ENCODE measurements at places on chromosomes 2 and 18.

DNA sequence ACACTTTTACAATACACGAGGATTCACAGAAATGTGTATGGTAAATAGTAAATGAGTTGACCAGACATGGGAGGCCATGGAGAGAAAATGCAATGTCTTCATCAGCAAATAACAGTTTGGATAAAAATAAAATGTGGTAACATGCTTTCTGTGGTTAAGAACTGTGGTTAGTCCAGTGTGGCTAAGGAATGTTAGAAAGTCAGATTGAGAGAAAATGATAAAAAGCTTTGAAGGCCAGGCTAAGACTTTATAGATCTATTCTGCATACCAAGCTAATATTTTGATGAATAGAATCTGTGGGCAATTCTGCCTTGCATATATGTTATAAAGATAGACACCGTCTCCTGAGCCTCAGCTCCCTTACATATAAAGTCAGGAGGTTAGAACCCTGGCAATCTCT, 215.9 kb downstream of the SOX11 start:
- no peak for DNase-seq
- no peaks in the 10 kb centered on the region for H3K27me3 ChIP-seq
- H3K4me3 ChIP-seq = no peak overlapping the region

DNA sequence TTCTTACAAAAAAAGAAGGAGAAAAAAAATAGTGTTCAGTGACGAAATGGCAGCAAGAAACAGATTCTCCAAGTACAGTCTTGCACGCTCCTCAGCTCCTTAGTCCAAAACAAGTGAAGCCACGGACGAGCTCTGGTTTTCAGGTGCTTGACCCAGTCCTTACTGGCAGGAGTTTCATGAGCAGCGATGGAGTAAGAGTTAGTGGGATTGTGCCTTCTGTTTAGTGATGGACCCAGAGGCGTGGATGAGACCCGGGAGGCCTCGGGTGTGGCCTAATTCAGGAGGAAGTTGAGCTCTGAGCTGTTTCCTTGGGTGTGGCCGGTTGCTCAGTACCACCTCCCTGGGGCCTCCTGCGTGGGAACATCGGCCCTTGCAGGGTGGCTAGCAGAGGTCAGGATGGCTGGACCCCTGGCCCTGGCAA, 52.0 kb downstream of the KIF5C start:
- DNase-seq = no peak
- no peaks in the 10 kb centered on the region for H3K27me3 ChIP-seq
- peaks cover 6% of the 10 kb centered on the region for H3K4me1 ChIP-seq
- no peak overlapping the region for H3K27ac ChIP-seq

- DNase-seq = no peak
- no peak overlapping the region for H3K4me3 ChIP-seq
- H3K27me3 ChIP-seq = no peaks in the 10 kb centered on the region
- H3K36me3 ChIP-seq = no peaks in the 10 kb centered on the region
- no peaks in the 10 kb centered on the region for H3K4me1 ChIP-seq
Measured at GRCh38 chr2:238652771-238653157, 195.1 kb upstream of the TWIST2 start.

DNA sequence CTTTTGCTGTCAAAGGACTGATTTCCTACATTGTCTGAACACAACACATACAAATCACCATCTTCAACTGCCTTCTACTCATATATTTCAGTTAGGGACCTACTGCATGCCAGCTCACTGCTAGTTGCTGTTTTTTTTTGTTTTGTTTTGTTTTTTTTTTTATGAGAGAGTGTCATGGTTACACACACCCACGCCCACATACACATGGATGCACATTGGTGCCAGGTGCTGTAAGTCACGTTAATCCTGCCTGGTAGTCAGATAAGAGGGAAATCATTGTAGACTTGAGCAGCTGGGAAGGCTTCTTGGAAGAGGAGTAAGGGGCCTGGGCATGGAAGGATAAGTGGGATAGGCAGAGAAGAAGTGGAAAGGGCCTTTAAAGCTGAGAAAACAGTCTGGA, 209.9 kb downstream of the TDRD15 start:
- H3K4me3 ChIP-seq = no peak overlapping the region
- H3K27ac ChIP-seq = no peak overlapping the region
- no peaks in the 10 kb centered on the region for H3K4me1 ChIP-seq
- no peak for DNase-seq
- H3K36me3 ChIP-seq = no peaks in the 10 kb centered on the region
- H3K27me3 ChIP-seq = no peaks in the 10 kb centered on the region

DNA sequence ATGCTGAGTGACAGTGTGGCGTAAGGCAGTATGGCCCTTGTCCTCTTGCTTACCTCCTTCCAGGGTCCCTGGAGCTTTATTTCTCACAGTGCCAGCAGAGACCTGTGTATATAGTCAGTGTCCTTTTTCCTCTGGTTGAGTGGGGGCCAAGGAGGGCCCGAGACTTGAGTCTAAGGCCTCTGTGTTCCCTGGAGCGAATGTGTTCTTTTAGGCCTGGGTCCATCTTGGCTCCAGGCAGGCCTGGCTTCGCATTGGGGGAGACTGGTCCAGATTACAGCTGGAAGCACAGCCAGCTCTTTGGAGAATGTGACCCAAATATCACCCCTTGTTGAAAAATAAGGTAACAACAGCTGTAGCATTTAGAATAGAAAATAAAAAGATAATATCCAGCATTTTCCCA, 5.0 kb downstream of the VAMP5 start:
- DNase-seq = no peak
- no peaks in the 10 kb centered on the region for H3K36me3 ChIP-seq
- H3K4me1 ChIP-seq = peaks cover 63% of the 10 kb centered on the region
- H3K4me3 ChIP-seq = no peak overlapping the region
- no peaks in the 10 kb centered on the region for H3K27me3 ChIP-seq

DNA sequence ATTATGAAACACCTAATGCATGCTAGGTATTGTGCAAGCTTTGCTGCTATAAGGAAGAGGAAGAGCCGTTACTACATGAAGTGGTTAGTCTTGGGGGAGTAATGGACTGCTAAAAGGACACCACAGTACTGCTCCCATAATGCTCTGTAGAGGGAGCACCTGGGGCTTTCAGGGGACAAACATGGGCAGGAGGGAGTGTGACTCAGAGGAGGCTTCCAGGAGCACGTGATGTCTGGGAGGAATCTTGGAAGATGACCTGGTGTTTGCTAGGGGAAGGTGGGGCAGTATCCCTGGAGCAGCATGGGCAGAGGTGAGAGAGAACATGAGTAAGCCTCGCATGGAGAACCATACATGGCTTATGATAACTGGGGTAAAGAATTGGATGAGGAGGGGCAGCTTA, 18.8 kb downstream of the MAPK4 start:
- no peaks in the 10 kb centered on the region for H3K4me1 ChIP-seq
- H3K27me3 ChIP-seq = peaks cover 2% of the 10 kb centered on the region
- no peaks in the 10 kb centered on the region for H3K36me3 ChIP-seq

Measured in left lung (tissue), 14 donors.